LHCN-M2 (cell line): ENCODE measurements at places on chromosomes 1 and 21.
A peak's percentile ranks its signal among the peaks of the same experiment; 100 is the strongest.

DNA sequence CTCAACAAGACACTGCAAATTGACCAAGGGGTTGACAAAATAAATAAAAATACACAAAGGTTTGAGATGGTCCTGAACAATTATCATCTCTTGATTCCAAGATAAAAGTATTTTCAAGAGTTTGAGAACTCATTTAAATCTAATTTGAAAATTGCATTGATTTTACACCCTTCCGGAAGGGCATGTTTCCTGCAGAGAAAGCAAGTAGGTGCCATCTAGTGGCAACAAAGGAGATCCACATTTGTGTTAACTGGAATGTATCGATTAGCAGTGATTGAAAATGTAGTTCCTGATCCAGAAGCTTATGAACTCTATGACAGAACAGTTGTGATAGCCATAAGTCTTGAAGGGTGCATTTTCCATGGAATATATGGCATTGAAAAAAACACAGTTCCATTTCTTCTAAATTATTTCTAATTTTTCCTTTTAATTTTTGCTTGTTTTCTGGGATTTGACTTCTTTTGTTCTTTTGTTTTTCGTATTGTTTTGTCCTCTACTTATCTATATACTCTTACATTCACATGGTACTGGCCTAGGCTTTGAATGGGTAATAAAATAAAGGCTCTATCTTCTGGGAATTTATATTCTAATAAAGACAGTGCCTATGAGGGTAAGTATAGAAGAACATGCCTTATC is 143.7 kb downstream of the DNM3 start:
- peak; percentile 33 for DNase-seq

- no peak for DNase-seq
Observed at GRCh38 chr1:181345146-181345545, 138.2 kb upstream of the CACNA1E start.

DNA sequence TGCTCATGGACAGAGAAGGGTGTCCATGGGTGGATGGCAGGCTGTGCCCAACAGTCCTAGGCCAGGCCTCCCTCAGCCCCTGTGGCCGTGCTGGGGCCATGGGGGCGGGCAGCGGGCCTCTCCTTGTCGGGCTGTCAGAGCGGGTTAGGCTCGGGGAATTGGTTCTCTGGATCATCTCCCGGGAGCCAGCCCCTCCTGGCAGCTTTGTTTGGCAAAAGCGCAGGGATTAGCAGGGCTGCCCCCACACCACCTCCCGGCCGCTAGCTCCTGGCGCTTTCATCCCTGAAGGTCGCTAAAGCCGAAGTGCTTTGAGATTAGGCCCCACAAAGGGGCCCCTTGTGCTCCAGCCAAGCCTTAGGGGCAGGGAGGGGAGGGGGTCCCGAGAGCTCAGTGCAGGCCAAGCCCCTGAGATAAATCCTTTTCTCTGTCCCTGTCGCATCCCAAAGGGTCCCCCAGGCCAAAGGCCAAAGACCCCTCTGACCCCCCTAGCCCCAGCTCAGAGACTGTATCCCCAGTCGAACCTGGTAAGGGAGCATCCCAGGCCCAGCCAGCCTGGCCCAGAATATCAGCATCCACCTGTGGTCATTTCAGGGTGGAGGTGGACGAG is 9.8 kb upstream of the DMBX1 start:
- no peak for DNase-seq

- peak; percentile 19 for DNase-seq
Observed at GRCh38 chr1:245687152-245687635, 532.4 kb downstream of the KIF26B start.

DNA sequence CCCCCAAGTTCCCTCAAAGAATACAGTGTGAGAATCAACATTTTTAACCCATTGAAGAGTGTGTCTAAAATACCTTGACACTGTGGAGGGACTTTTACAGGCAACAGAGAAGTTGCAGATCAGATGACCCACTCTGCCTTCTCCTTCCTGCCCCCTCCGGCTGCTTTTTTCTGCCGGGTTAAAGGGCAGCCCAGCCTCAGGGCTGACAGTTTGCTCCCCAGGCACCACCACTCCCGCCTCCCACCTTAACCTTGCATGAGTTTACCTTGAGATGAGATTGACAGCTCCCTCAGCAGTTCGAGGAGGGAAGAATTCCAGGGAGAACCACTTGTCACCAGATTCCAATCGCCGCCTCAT is 3.2 kb downstream of the MTHFR start:
- DNase-seq: no peak
